ENCODE measurements at places on chromosomes 7 and 10.

DNA sequence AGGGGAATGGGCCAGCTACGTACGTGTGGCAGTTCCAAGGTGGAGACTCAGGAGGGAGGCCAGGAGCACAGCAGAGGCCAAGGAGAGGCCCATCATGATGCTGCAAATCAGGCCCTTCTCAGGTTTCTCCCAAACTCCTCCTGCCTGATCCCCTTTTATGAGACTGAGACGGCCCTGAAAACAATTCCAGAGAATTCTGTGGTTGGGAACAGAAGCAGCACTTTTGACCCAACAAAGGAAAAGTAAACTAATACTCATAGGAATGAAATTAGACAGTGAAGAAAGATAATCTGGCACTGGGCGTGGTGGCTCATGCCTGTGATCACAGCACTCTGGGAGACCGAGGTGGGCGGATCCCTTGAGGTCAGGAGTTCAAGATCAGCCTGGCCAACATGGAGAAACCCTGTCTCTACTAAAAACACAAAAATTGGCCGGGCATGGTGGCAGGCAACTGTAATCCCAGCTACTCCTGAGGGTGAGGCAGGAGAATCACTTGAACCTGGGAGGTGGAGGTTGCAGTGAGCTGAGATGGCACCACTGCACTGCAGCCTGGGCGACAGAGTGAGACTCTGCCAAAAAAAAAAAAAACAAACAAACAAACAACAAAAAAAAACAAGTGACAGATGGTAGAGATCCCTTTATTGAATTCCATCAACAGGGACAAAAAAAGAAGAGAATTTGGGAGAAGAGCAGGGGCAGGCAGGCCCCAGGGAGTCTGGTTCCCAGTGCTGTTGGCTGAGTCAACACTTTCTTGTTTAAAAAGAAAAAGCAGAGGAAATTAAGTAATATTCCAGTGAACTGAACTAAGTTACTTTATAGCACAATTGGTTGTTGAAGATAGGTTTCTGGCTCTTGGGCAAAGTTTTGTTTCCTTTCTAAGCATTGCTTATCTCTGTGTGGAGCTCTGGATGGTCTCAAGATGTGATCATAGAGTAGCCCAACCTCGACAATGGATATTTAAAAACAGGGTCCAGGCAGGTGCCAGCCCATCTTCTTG is at the start of gene CCL26:
Gene CCL26, minus strand, starts transcription at position 131 of the 997 bp plus-strand sequence. Its CDS starts 35 bp downstream, at position 96.
- DNase-seq: no peak

DNA sequence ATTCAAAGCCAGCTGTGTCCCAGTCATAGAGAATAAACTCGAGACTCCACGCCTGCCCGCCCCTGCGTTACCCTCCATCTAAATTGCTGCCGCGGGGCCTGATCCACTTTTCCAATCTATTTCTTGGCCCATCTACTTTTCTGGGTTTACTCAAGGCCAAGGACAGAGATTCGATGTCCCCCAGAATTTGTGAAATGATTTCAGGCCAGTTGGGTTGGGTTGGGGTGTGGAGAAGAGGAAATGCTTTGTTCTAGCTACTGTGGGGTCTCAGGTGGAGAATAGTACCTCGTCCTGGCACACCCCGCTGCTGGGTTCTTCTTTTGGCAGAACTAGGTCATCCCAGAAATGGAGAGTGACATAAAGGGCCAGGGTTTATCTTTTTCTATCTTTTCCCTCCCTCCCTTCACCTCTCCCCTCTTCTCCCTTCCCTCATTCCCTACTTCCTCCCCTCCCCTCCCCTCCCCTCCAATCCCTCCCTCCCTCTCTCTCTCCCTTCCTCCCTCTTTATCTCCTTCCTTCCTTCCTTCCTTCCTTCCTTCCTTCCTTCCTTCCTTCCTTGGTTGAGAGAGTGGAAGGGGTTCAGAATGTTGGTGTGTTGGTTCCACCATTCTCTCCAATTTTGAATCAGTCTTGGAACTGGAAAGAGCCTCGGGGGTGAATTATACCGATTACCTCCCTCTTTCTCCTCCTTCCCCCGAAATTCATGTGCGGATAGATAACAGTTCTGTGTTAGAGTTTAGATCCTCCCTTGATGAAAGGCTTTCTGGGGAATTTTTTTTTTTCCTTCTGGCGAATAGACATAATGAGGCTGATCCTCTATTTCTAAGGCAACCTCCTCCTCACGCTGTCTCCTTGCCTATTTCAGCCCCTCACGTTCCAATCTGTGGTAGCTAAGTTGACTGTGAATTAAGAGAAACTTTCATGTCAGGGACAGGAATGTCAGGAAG is 1.2 kb upstream of the TMEM229A start:
- DNase-seq: no peak

- no peak for DNase-seq
Measured at GRCh38 chr10:30074933-30075332, 15.5 kb upstream of the JCAD start.

- no peak for DNase-seq
Measured at GRCh38 chr10:22243321-22243720, 25.5 kb upstream of the EBLN1 start.

DNA sequence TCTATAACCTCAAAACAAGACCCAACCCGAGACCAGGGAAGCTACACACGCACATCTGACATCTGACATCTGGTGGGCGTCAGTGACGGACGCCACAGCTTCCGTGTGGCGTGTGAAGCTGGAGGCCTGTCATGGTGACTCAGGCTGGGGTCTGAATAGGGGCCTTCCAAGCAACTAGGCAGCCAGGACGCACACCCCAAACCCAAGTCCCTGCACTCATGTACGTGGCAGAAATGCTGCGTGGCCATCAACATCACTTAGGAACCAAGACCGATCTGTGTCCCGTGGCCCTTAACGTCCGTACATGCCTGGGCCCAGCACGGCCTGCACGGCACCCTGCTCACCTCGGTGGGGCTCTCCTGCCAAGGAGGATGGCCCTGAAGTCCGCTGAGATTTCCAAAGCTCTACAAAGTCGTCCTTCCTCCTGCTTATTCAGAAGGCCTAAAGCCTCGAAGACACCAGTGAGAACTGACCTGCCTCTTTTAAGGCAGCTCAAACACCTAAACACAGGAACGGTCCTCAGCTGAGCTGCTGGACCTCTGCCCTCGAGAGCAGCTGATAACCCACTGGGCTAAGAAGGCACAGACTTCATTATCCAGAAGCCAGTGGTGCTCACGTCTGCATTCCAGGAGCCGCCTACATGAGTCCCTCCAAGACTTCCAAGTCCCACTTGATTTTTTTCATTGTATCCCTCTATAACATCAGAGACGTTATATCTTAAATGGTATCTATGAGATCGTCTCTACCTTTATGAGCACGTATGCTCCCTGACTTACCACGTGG is 82.5 kb downstream of the DIP2C start:
- no peak for DNase-seq

DNA sequence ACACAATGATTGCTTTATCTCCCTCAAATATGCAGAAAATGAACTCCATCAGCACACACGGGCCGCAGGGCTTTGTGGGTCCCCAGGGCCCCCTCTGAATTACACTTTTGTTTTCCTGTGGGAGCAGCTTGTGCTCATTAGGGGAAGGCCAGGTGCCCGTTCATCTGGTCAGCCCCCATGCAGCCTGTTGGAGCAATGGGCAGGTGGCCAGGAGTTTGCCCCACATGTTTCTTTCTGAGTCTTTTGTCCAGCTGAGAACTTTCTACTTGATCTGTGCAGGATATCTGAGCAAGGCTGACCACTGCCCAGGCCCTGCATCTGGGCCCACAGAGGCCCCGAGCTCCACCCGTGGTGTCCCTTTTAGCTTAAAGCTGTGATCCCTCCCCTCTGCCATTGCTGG is 105.3 kb upstream of the FAM20C start:
- DNase-seq: no peak

GRCh38 chr7:22586786-22587140 is 86.8 kb upstream of the STEAP1B start:
- no peak for DNase-seq

GRCh38 chr10:69516316-69516715 is 56.9 kb downstream of the NEUROG3 start:
- no peak for DNase-seq

- no peak for DNase-seq
Measured at GRCh38 chr10:43944381-43945093, 295.9 kb upstream of the ZNF32 start.

DNA sequence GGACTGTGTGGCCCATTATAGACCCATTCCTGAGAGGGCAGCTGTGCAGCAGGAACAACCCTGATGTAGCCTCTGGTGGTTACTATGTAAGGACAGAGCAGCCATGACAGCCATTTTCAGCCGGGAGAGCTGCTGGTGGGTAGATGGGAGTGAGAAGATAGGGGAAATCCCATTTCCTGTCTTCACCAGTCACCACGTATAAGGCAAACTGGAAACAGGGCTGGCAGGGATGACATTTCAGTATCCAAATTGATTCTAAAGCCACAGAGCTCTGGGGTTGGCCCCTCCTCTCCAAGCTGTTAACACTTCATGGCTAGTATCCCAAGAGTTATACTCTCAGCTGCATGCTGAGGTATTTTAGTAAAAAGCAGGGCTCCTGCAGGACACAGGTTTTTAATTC is 15.2 kb upstream of the FZD1 start:
- no peak for DNase-seq

- DNase-seq: no peak
Measured at GRCh38 chr7:82284936-82285519, 158.5 kb downstream of the CACNA2D1 start.

DNA sequence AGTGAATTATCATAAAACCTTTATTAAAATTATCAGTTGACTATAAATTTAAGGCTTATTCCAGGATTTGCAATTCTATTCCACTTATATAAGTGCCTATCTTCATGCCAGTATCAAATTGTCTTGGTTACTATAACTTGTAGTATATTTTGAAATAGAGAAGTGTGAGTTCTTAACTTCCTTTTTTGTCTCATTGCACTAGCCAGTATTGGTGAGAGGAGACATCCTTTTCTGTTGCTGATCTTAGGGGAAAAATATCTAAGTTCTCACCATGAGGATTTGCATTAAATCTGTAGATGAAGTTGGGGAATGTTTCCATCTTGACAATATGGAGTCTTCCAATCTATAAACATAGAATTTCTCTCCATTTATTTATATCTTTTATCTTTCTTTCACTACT is 104.2 kb upstream of the MKI67 start:
- DNase-seq: no peak

- no peak for DNase-seq
Measured at GRCh38 chr7:127107601-127108007, 145.1 kb downstream of the GRM8 start.

GRCh38 chr10:76106611-76107010 is 675.2 kb downstream of the LRMDA start:
- no peak for DNase-seq

- no peak for DNase-seq
Measured at GRCh38 chr7:139332697-139333359, 8.3 kb upstream of the FMC1 start.

DNA sequence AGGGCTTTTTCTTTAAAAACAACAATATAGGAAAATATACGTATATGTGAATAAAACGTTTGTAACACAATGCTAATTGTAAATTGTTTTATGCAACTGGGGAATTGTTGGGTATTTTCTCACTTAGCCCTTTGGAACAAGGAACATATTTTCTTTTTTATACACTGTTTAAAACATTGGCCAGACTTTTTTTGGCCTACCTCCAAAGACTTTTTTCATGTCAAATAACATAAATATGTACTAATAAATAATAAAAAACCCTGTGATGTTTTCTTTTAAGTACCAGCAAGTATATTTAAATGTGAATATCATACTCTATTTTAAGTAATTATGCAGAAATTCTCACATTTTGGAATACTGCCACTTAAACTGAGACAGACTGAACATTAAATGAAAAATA is 15.7 kb downstream of the TMEM106B start:
- DNase-seq: no peak

DNA sequence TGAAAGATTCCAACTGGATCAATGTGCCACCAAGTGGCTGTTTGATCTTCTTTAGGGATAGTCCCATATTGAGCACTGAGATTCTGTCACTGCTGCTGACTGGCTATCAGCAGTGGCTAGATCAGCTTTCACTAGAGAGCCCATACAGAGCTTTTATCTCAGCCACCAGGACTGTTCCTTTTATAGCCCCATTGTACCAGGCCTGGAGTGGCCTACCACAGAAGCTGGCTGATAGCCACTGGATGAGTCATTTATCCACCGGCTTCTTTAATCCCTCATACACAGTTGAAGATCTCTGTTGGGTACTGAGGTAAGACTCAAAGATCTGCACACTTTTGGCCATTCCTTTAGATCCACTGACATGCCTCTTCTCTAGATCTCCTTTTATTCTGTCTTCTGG is 1101.1 kb downstream of the SORCS3 start:
- no peak for DNase-seq

- no peak for DNase-seq
Measured at GRCh38 chr10:78931321-78932053, 137.3 kb upstream of the ZMIZ1 start.

DNA sequence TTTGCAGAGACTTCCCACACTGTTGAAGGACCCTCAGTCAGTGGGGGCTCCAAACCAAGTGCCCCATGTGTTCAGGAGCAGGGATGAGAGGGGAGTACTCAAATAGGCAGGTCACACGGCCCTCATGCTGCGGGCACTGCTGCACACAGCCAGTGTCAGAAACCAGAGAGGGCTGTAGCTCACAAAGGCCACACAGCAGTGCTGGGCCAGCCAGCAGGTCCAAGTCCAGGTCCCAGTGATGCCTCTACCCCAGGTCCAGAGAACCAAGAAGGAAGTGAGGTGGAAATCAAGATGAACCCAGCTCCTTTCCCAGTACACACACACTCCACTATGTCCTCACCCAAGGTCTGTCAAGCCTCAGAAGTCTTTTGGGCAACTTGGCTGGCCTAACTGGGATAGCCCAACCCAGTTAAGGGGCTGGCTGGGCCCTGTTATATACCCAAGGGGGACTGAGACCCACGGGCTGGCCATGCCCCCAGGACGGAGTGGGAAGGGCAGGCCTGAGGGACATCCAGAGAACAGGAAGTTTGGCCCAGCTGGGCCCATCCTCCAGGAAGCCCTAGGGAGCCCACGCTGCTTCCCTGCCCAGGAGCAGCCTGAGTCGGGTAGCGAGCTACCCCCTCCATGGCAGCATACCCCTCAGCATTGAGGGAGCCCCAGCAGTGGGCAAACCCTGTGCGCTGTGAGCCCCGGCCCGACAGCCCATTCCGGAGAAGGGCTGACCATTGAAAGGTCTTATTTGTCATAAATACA is 24.3 kb downstream of the GRID1 start:
- no peak for DNase-seq

DNA sequence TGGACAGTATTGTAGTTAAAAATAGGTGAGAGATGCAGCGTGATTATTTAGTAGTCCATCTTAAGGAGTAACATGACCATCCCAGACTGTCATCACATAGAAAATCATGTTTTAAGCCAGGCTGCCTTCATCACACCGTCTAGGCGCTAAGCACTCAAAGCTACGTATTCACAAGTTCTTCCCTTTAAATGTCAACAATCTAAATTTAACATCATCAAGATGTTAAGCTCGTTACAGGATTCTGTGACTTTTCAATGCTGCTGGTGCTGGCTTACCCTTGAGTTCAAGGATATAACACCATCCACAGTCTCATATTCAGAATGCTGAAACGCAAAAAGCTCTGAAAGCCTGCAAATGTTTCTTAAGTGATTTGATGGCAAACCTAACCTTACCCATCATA is 109.5 kb upstream of the CDCA7L start:
- no peak for DNase-seq

DNA sequence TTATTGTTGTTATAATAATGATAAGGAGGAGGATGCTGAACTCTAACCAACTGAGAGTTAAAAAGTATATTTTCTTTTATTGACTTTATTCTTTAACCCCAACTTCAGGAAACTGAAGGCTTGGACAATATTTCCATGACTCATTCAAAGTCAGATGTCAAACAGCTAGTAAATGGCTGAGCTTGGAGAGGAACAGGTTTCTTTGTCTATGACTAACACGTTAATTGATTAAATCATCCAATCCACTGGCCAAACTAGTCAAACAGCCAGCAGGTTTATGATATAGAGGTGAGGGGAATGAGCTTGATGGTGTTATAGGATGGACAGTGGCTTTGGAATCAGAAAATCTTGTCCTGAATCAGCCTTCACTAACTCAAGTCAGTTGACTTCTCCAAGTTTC is 119.1 kb upstream of the WDR11 start:
- DNase-seq: no peak

Data from activated T-cell treated with anti-CD3 and anti-CD28 coated beads, Interleukin-2, amount 50 U/mL, for 4 hours (primary cell).